ENCODE measurements at places on chromosomes 2 and 18.

GRCh38 chr18:76647322-76647721 is 152.3 kb upstream of the ZNF516 start:
- DNase-seq, result no peak

GRCh38 chr2:15069149-15069548 is 436.6 kb downstream of the LRATD1 start:
- no peak for DNase-seq

GRCh38 chr2:173191601-173192000 is 116.0 kb downstream of the MAP3K20 start:
- DNase-seq, result no peak

DNA sequence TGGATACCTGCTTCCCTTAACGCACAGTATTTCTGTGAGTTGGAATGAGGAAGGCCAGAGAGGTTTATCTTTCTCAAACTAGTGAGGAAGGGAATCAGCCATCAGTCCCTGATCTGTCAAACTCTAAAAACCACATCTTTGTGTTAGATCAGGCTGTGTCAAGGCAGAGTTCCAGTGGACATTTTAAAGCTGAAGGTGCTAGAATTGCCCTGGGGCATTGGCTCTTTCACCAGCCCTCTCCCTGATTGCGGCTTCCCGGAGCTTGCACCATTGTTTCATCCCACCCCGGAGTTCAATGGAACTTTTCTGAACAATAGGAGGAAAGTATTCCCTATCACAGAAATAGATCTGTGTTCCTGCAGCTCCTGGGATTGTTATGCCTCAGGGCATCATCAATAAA is 110.2 kb downstream of the RNF144A start:
- no peak for DNase-seq

- no peak for DNase-seq
Measured at GRCh38 chr2:229849073-229849472, 72.7 kb downstream of the TRIP12 start.

DNA sequence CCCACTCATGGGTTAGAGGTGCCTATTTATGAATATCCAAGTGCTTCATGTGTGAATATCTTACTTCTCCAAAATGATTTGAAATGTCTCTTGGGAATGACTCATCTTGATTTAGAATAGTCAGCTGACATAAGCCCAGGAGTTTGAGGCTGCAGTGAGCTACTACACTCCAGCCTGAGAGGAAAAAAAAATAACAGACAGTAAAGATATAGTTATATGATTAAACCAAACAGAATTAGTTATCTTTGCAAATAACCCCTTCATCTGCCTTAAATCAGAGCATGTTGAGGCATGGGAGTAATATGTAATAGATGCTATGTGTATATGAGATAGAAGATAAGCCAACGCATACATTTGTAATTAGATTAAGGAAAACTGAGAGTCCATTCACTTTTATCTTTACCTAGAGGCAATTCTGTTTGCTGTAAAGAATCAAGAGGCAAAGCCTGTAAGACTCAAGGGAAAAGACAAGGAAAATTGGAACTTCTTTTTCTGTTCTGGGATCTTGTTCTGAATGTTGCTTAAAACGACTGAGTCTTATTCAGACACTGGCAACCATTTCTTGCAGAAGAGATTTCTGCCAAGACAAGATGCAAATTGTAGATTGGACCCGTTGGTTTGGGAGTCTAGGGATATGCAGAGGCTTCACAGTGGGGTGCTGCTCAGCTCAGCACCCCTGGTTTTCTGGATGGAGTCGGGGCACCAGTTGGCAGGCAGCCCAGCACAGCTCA is 104.4 kb downstream of the LIPG start:
- no peak for DNase-seq

DNA sequence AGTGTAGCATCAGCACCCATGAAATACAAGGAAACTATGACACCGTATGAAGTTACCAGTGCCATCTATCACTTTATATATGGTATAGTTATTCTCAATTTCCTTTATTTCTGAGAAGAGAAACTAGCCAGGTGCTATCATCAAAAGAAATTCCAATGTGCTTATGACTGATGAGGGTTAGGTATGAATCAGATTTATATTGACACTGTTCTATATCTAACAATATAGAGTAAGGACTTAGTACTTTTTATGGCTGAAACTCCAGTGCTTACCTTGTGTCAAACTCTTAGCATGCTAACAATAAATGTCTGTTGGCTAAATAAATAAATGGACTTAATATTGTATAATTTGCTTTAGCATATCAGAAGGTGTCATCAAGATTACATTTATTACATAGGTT is 6.9 kb downstream of the METTL4 start:
- no peak for DNase-seq

- no peak for DNase-seq
Measured at GRCh38 chr2:104856086-104856972, 2.4 kb downstream of the POU3F3 start.

DNA sequence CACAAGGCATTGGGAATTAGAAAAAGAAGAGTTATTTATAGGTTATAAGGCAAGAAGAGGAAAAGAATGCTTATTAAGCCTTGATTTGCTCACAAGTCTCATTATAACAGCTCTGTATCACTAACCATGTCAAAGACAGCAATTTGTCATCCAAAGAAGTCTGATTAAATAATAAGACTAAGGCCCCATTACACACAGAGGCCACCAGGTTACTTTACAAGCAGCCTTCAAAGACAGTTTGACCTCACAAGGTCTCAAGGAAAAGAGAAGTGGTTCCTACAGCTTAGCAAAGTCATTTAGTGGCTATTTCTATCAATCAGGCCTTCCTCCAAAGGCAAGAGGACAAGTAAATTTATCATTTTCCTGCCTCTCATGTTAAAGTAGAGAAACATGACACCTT is 188.5 kb downstream of the MBD2 start:
- no peak for DNase-seq

DNA sequence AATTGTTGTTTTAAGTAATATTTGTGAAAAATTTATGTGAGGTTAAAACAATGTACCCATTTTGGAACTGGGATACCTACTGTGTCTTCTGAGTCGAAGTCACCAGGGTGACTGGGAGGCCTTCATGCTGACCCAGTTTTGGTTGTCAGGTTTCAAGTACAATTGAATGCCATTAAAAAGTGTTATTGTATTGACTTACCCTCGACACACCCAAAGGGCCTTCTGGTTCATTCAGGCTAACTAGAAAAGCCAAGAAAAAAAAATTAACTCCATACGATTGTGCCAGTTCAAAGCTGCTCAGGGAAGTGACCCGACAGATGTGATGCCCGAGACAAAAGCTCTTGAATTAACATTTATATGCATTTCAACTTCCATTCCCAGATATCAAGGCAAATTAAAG is 190.0 kb downstream of the ST6GAL2 start:
- no peak for DNase-seq

GRCh38 chr2:55771612-55772011 is 78.0 kb upstream of the PNPT1 start:
- DNase-seq, result peak; percentile 52

- DNase-seq, result no peak
Measured at GRCh38 chr2:50674876-50675275, 357.1 kb downstream of the NRXN1 start.

GRCh38 chr2:175009917-175010621 is 4.9 kb upstream of the CHN1 start:
- no peak for DNase-seq

DNA sequence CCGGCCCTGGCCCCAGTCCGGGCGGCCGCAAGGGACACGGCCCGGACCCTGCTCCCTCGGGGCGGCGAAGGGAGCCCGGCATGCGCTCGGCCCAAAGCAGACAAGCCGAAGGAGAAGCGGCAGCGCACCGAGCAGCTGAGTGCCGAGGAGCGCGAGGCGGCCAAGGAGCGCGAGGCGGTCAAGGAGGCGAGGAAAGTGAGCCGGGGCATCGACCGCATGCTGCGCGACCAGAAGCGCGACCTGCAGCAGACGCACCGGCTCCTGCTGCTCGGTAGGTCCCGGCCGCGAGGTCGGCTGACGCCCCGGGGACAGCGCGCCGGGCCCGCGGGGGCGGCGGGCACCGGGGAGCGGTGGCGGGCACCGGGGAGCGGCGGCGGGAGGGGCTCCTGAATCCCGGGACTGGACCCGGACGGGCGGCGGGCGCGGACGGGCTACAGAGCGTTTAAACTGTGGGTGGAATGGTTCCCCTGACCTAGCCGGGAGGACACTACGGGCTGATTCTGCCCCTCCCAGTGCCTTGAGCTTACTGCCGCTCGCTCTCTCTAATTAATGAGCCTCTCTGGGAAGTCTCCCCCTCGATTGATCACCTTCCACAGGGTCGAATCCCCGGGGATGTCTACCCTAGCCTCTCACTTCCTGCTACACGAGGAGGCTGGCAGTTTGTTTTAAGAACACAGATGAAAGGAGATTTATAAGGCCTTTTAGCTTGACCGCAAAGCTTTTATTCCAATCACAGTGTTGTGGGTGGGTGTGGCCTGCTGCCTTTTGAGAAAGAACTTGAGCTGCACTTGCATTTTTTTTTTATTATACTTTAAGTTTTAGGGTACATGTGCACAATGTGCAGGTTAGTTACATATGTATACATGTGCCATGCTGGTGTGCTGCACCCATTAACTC is 853 bp downstream of the GNAL start:
- peak; percentile 40 for DNase-seq

DNA sequence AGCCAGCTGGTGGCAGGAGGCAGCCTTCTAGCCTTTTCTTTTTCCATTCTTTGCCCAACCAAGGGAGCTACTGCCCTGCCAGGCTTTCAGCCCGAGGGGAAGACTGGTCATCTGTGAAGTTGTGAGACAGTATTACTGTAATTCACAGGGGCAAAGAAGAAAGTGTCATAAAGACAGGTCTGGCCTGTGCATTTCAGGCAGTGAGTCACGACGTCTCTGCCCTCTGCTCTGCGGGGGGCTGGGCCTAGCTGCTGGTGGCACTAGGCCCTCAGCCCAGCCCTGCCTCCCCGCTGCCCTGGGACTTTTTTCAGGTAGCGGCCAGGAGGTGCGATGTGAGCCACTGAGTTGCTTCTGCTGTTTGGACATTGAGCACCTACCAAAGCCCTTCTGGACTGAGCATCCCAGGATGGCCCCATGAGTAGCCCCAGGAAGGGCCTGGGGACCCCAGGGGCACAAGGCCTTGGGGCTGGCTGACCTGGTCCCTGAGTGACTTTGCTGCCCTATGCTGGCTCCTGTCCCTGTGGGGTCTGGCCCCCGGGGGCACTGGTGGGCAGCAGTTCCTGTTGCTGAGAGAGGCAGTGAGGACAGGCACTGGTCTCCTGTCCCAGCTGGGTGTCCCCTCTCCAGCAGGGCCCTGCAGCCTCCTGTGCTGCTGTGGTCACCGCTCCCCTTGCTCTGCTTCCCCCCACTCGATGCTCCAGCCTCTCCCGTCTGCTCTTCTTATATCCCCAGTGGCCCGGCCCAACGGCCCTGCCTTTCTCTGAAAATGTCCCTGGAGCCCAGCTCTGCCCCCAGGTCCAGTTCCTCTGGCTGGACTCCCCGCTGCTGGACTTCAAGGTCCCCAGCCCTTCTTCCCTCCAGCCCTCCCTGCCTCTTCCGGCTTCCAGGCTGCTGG is 7.0 kb downstream of the INHBB start:
- no peak for DNase-seq

- DNase-seq, result peak; percentile 80
Measured at GRCh38 chr18:54822872-54823845, 5.1 kb upstream of the RAB27B start.

DNA sequence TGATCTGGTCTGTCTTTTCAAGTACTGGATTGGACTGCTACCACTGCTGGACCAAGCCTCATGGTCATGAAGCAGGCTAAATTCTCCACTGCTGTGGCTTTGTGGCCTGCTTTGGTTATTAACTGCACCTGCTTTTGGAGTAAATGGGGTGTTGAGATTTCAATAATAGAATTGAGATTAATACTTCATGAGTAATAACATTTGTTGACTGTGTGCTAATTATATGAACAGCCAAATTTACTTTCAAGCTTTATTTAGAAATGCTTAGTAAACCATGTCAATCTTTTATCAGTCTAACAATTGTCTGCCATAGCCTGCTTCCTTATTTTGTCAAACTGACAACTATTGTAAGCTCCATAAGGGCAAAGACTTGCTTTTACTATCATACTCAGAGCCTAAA is 27.4 kb upstream of the MTIF2 start:
- no peak for DNase-seq

GRCh38 chr2:205288686-205289085 is 393.6 kb upstream of the NRP2 start:
- DNase-seq, result no peak

GRCh38 chr2:9326975-9327374 is 96.4 kb downstream of the ITGB1BP1 start:
- no peak for DNase-seq

- DNase-seq, result no peak
Measured at GRCh38 chr18:69399253-69399652, 1.4 kb upstream of the DOK6 start.

- DNase-seq, result no peak
Measured at GRCh38 chr18:6256521-6256920, 158.2 kb downstream of the L3MBTL4 start.

- no peak for DNase-seq
Measured at GRCh38 chr2:240925191-240925567, 19.0 kb downstream of the CROCC2 start.

GRCh38 chr18:56083097-56083521 is 495.1 kb upstream of the TCF4 start:
- DNase-seq, result no peak

DNA sequence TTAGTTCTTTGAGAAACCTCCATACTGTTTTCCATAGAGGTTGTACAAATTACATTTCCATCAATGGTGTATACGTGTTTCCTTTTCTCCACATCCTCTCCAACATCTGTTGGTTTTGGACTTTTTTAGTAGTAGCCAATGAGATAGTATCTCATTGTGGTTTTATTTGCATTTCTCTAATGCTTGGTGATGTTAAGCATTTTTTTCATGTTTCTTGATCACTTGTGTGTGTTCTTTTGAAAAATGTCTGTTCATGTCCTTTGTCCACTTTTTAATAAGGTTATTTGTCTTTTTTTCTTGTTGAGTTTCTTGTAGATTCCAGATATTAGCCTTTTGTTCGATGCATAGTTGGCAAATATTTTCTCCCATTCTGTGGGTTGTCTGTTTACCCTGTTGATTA is 392.3 kb upstream of the ZEB2 start:
- DNase-seq, result no peak

DNA sequence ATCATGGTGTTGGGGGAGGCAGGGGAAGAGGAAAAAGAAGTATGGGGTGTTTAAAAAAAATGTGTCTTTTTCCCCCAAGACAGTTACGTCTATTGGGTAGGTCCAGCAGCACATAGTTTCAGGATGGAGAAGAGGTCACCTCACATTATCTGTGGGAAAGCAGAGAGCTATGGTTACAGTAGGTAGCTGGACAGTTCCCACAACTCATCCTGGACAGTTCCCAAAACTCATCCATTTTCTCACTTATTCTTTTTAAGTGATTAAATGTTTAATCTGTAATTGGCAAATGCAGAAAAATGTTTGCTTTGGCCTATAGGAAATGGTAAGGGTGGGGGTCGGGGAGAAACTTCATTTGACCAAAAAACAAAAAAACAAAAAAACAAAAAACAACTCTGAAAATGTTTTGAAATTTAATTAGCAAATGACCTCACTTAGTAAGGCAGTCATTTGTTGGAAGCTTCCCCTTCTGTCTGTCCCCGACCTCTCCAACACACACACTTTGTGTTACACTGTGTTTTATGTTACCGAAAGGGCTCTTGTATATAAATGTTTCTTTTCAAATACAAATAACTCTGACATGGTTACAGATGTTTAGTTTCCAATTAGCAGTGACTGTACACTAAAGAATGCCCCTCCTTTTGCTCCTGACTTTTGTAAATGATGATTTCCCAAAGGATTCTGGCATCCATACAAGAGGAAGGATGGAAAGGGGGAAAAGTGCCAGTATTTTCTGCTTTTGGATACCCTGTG is 173.3 kb upstream of the ZFP36L2 start:
- DNase-seq, result no peak

- DNase-seq, result no peak
Measured at GRCh38 chr18:46398005-46398404, 259.0 kb downstream of the LOXHD1 start.

Data from LoVo (cell line).